ENCODE measurements at places on chromosomes 7 and 10.

GRCh38 chr7:127820732-127821085, 168.7 kb downstream of the SND1 start:
- no peak for DNase-seq

DNA sequence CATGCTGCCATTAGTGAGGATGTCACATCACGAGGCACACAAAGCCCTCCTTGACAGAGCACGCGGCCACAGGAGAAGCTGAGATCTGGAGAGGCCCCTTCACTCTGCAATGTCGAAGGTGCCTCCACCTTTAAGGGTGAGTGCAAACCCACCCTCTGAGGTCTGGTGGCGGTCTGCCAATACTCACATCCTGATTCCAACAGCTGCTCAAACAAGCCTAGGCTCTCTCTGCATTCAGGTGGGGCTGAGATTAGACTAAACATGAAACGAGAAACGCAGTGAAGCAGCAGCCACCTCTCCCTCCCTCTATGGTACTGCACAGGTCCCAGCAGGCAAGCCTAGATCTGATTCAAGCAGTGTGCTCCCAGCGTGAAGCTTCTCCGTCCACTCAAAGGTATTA, 151.8 kb downstream of the TCERG1L start:
- DNase-seq: no peak

DNA sequence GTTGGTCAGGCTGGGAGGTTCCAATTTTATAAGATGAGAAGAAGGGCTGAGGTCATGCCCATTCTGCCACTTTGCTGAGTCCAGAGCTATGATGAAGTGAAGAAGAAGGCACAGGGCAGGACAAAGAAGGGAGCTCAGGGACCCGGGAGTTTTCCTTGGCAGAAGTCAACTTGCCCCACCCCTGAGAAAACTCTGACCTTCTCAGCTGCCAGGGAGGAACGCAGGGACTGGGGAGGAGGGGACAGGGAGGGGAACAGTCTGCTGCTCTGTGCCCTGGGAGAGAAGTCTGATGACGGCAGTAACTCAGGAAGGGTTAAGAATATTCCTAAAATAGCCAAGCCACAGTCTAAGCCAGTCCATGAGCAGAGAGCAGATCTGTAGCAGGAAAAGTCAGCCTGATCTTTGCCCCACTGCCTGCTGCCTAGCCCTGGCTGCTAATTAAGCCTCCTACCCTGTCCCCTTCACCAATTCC, 11.7 kb downstream of the ADIRF start:
- DNase-seq: no peak

GRCh38 chr10:3465406-3465891, 292.9 kb upstream of the PITRM1 start:
- DNase-seq: no peak

DNA sequence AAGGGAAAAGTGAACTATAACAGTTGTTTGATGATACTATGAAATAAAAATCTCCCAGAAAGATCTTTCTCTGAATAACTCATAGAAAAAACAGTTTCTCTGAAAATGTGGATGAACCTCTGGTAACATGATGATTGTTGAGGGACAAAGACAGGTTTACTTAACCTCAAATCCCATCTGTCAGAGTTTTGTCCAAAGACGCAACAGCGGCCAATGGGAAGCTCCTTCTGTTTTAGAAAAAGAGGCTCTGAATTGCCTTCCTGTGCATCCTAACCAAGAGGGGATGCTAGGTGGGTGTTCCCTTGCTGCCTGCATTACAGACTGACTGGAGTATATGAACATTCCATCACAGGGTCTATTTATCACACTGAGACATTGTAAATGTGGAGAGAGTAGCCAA, 8.9 kb upstream of the HYCC1 start:
- no peak for DNase-seq

GRCh38 chr7:155804431-155804831, 7.8 kb downstream of the SHH start:
- no peak for DNase-seq
